ENCODE measurements at places on chromosomes 5 and 9. TPM values are rescaled to one million over a fixed set of nuclear protein-coding genes. Genes with fewer than 3 reads are reported as not detected.

SLC6A18 gene
- not detected for total RNA-seq

KLHL9 gene
- total RNA-seq: 13.0 TPM

CARD9 gene
- 0.86 TPM for total RNA-seq

FLT4 gene
- total RNA-seq: 5.6 TPM

SHISAL2B gene
- total RNA-seq: not detected

PTGS1 gene
- total RNA-seq: 6.0 TPM

Data from left cardiac atrium (tissue), 4 donors.